ENCODE measurements at places on chromosomes 12 and 14.

GRCh38 chr14:21313512-21313911, 33.6 kb downstream of the RPGRIP1 start:
- DNase-seq = no peak

GRCh38 chr12:58285551-58285950, 344.2 kb downstream of the ATP23 start:
- DNase-seq = no peak

- peak; percentile 21 for DNase-seq
Measured at GRCh38 chr12:52007158-52007921, 594 bp downstream of the TAMALIN start.

DNA sequence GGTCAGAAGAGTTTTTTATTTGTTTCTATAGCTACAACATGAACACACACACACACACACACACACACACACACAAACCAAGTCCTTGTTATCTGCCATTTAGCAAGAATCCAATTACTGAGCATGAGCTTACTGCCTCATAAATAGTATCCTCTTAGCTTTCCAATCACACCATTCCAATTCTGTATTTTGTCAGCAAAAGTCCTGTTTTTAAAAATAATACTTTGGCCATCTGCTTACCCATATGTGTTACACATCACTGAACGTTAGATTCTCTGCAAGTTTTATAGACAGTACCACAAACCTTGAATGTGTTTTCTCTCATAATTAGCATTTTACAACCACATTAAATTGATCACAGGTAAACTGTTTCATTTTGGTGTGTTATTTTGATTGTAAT, 1905.4 kb upstream of the FLRT2 start:
- no peak for DNase-seq

DNA sequence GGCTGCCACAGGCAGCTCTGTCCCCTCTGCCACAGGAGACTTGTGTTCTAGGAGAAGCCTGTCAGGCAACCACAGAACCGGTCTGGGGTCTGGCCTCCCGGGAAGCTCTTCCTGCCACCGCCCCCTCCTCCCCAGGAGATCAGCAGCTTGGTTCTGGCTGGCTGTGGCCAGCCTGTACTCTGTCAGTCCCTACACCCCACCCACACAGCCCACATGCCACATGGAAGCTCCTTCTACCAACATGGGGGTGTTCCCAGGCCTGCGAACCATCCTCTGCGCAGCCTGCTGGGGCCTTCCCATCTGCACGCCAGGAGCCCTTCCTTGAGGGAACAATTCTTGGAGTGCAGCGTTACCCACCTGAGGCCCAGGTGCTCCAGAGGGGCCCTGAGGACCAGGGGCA, 16.8 kb downstream of the TMEM106C start:
- no peak for DNase-seq

DNA sequence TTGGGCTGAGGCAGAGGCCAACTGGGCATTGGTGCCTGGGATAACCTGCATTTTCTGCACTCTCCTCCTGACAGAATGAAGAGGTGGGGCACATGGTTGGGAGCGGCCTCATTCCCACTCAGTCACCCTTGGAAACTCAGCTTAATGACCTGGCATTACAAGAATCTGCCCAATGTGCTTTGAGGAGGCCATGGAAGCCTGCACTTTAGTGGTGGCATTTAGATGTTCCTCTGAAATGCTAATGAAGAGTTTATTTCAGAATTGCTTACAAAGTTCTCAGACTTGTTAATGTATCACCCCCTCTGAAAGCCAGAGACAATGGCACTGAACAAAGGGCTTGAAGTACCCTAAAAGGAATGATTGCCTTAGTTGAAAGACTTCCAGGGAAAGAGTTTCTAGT, 71.4 kb upstream of the PARP11 start:
- DNase-seq = no peak

GRCh38 chr12:14281539-14281938, 83.9 kb upstream of the ATF7IP start:
- no peak for DNase-seq

- DNase-seq = no peak
Measured at GRCh38 chr12:65392491-65392890, 114.0 kb downstream of the MSRB3 start.

DNA sequence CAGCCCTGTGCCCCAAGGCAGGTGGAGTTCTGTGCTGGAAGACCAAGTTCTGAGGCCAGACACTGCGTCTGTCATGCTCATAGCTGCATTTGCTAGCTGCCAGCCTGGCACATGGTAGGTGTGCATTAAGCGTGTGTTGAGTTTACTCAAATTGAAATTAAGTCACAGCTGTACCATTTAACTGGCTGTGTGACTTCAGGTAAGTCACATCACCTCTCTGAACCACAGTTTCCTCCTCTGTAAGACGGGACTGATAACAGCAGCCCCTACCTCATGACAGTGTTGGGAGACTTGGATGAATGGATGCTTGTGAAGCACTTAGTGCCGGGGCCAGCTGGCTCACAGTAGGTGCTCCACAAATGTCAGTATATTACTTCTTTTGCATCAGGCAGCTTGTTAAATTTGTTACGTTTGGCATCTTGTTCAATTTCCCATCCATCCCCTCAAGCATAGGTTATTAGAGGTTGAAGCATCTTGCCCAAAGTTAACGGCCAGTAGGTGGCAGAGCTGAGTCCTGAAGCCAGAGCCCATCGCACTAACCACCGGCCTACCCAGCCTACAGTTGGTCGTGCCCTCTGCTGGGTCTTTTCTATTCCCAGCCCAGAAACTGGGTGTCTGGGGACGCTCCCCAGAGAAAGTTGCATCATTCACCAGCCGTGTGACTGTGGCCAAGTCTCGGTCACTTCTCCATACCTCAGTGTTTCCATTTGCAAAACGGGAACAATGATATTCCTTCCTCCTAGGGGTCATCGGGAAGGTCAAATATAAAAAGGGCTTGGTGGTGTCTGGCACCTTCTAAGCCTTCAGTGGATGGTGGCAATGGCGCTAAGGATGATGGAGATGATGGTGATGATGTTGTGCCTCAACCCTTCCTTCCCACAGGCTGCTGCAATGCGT, 4.5 kb downstream of the DAO start:
- DNase-seq = peak; percentile 33

DNA sequence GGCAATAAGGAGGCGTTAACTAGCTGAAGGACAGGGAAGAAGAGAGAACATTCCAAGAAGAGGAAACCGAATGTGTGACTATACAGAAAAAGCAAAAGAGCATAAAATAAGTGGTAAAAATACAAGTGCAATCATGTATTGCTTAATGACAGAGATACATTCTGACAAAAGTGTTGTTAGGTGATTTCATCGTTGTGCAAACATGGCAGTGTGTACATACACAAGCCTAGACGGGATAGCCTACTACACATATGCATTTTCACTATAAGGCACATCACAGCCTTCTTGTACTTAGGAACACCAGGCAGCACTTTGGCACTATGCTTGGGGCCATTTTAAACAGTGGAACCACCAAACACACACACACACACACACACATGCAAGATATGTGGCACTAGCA, 299.3 kb downstream of the BCAT1 start:
- no peak for DNase-seq

DNA sequence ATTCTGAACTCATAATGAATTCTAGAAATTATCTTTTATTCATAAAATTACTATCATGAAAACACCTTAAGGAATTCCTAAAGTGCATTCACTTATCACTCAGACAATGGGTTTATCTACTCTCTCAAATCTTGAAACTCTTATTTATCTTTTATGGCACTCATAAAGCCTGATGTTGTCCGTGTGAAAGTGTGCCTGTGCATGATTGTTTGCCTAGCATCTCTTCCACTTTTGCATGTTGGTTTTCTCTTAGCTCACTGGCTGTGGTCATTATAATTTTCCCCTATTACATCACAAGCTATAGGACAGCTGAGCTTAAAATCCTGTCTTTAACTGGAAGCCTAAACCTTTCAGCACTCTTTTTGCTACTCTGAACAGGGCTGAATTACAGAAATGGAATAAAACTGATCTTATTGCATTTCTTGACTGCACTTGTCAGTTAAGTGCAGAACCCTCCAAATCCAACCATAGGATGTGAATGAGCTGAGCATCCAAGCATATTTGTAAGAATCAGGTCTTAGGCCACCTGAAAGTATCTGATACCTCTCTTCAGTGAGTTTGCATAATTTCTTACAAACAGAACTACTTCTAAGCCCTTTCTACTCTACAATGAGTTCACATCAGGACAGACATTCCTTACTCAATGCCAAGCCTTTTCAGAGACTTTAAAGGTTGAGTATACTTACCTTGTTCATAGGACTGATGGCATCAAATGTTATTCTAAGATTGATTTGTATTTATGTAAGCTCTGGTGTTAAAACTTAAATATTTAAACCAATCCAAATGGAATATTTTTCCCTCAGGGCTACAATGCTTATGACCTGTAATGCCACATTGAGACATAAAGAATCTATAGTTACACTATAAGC, 221.2 kb upstream of the KITLG start:
- no peak for DNase-seq

Data from stimulated activated CD4-positive, alpha-beta T cell treated with anti-CD3 and anti-CD28 coated beads, Interleukin-12 subunit alpha, Interleukin-12 subunit beta, amount 100 ng/mL, for 48 hours (primary cell).